H9 (cell line): ENCODE measurements at places on chromosomes 12 and 14.

DNA sequence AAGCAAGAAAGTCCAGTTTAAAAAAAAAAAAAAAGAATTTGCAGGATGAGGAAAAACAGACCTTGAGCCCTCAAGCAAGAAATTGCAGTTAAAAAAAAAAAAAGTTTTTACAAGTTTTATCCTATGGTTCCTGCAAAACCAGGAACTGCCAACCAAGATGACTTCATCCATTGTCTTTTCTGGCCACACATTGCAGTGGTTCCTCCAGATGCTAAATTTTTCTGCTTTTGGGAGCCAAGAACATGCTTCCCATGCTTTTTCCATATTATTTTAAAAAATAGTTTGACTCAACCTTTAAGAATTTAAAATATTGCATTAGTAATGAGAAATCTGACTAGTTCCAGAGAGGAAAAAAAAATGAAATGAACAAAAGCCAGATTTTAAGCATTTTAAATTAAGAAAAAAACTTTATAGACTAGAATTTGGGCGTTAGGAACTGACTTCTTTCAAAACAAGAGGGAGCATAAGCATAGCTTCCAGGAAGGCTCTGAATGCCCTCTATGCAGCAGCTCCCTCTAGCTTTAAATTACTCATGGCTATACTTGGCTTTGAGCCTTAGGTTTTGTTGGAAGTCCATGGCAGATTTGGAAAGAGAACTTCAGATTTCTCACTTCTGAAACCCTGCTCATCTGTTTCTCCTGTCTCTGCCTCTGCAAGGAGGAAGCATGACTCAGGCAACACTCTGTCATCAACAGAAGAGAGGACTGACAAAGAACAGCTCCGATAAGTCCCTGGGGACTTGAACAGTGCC lies 124.5 kb downstream of the GPR65 start:
- no peak for DNase-seq

DNA sequence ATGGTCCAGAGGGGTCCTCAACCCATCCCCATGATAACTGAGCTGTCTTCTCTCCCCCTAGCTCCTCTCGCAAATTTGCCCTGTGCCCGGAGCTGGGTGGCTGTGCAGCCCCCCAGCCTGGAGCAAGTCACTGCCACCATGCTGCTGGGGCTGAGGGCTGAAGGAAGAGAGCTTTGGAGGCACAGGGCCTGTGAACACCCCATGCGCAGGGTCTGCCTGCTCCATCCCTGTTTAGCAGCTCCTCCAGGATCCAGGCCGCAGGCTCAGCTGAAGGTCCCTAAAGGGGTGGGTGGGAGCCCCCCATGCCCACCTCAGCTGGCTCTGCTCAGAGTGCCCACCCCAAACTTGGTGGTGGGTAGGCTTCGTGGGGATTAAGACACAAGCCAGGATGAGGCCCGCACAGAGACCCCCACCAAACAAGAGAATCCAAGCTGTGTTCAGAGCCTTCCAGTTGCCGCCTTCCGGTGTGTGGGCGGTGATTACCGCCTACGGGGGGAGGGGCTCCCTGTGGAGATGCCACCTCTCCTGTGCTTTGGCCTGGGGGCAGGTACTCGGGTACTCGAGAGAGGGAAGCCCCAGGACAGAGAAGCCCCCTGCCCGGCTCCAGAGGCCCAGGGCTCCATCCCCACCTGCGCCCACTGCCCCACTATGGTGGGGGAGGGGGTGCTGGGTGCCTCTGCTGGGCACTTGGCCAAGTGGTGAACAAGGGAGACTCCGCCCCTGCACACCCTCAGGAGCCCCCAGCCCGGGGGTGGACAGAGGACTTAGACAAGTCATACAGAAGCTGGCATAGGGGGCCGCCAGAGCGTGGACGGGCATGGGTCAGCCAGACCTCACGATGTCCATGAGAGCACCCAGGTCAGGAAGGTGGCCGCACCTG lies 1.4 kb upstream of the JAG2 start:
- DNase-seq: no peak

DNA sequence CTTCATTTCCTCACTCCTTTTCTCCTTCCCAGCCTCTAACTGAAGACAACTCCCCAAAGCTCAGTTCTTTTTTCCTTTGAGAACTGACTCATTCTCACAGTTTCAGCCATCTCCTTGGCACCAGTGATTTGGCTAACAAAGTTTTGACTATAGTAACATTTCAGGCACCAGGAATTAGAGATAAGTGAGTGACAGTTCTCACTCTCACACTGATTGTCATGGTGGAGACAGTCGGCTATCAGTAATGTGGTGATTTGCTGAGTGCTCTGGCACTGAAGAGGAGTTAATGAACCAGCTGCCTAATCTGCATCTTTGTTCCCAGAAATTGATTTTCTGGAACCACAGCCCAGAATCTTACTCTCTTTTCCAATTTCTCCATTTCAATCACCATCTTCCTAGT lies 29.5 kb downstream of the HELB start:
- no peak for DNase-seq

GRCh38 chr12:106845902-106846301 lies 71.4 kb downstream of the RIC8B start:
- no peak for DNase-seq

- DNase-seq: no peak
Observed at GRCh38 chr12:16523951-16524331, 82.0 kb downstream of the LMO3 start.

DNA sequence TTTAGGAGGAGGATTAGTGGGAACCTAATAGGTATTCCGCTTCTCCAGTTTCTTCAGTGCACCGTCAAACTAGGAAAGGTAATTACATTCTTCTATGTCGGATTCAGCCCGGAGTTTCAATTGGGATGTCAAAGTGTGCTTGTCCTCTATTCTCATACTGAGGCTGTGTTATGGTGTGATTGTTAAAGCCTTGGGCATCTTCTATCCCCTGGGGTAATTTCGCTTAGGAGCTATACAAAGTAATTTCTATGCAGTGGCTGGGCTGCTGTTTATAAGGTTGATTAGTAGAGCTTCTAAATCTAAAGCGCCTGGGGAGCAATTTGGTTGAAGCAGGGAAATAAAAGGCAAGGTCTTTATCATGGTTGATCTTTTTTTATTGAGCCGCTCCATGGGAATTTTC lies 399.6 kb downstream of the ZFP36L1 start:
- DNase-seq: no peak

DNA sequence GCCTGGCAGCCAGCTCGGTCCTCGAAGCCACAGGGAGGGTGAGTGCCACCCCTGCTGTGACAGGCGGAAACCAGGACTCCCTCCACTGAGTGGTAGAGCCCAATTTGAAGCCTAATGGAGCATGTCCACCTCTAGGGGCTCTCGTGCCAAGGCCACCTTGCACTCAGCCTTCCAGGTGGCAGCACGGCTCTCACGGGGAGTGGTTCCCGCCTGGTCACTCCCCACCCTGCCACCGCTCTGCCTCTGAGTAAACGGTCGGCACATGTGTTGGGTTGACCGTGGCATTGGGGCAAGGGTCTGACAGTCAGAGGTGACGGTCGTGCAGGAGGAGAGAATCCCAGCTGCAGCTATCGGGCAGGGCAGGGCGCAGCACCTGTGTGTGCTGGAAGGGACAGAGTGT lies 34.8 kb downstream of the IL31 start:
- no peak for DNase-seq

DNA sequence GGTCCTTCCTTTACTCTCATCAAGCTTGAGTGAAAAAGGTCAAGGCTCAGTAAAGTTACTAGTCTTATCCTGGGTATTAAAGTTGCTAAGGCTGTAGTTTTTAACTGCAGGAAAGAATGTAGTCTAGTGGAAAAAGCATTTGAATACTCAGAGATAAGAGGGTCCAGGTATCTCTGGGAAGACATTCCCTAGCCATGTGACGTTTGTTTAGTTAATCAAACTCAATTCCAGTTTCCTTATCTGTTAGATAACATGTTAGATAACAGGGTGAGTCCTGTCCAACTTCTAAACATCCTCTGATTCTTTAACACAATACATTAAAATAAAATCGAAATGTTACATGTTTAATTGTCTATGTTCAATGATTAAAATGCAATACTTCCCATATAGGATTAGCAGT lies 720.7 kb upstream of the LMO3 start:
- no peak for DNase-seq

GRCh38 chr12:120538281-120539156 lies 4.4 kb downstream of the RNF10 start:
- no peak for DNase-seq

GRCh38 chr14:73460691-73461127 lies 2.4 kb upstream of the NUMB start:
- DNase-seq: no peak

DNA sequence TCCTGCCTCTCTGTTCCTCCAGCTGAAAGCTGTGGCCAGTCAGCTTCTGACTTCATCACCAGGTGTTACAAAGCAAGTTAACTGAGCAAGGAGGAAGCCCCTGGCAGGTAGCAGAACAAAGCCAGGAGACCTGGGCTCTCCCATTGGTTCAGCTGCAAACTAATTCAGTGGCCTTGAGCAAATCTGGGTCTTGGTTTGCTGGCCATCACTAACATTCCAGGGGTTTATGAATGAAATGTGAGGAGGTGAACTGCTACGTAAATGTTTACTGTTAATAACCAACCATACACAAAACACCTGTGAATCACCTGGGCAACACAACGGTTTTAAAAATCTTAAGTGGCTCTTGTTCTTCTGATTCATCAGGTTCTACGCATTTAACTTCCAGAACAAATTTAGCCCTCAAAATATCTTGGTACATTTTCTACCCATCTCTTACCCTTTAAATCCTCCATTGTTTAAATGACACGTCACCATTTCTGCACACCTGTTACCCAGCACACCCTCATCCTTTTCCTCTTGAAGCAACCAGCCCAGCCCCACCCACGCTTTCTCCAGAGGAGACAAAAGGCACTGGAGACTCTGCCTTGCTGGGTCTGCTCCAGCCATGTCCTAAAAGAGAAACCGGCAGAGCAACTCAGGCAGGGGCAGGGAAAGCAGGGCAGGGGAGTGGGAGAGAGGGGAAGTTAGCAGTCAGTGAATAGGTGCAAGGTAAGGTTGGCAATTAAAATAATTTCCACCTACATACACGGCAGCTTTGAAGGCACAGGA lies 49.3 kb upstream of the TSPAN11 start:
- DNase-seq: no peak

DNA sequence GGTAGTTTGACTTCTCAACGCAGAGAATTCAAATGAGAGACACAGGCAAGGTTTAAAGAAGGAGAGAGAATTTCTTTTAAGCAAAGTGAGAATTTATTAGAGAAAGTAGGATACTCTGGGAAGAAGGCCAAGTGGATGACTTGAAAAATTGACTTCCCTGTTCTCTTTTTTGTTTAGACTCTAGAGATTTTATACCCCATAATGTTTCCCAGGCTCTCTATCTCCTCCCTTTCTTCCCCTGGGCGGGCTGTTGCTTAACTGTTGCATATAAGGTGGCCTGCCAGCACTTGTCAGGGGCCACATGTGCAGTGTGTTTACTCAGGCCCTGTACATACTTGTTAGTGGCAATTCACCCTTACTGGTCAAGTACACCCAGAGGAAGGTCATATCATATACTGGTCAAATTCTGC lies 403.7 kb downstream of the SLC6A15 start:
- no peak for DNase-seq

- no peak for DNase-seq
Observed at GRCh38 chr12:132505105-132505851, 15.3 kb downstream of the FBRSL1 start.

DNA sequence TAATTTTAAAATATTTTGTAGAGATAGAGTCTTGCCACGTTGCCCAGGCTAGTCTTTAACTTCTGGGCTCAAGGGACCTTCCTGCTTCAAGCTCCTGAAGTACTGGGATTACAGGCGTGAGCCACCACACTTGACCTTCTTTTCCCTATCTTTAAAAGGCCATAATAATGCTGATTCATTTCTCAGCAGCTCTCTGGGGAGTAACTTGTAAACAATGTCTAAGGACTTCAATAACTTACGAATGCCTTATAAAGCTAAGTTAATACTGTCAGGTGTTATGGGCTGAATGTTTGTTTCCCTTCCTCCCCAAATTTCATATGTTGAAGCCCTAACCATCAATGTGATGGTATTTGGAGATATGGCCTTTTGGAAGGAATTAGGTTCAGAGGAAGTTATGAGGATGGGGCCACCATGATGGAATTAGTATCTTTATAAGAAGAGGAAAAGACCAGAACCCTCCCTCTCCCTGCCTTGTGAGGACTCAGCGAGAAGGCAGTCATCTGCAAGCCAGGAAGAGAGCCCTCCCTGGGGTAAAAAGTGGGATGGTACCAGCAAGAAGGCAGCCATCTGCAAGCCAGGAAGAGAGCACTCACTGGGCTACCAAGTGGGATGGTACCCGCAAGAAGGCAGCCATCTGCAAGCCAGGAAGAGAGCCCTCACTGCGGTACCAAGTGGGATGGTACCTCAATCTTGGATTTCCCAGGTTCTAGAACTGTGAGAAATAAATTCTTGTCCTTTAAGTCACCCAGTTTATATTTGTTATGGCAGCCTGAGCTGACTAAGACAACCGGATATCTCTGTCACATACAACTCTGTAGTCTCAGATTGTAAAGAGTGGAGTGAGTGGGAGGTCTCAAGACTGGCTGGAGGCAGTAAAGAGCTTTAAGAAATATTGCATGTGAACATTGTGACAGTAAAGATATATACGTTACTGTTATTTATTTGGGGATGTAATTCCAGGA lies 16.3 kb upstream of the YBX3 start:
- DNase-seq: no peak

DNA sequence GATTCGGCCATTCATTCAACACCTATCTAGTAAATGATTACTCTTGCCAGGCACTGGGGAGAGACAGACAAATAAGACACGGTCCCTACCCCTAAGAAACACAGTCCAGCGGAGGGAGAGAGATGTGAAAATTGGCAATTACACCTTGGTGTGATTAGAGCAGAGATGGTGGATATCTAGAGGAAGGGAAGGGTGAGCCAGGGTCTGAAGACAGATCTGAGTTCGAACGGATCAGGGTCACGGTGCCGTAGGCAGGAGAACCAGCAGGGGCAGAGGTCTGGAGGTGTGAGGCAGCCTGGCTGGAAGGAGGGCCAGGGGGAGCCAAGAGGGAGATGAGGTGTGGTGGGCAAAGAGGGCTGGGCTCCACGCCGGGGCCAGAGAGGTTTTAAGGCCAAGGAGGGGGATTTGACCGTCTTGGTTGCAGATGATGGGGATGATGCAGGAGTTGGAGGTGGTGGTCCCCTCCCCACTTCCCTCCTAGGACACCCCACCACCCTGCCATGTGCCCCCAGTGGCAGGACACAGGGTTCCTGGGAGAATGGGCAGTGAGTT lies 27.1 kb downstream of the FAM222A start:
- no peak for DNase-seq
